ENCODE measurements at places on chromosomes 4 and X.

DNA sequence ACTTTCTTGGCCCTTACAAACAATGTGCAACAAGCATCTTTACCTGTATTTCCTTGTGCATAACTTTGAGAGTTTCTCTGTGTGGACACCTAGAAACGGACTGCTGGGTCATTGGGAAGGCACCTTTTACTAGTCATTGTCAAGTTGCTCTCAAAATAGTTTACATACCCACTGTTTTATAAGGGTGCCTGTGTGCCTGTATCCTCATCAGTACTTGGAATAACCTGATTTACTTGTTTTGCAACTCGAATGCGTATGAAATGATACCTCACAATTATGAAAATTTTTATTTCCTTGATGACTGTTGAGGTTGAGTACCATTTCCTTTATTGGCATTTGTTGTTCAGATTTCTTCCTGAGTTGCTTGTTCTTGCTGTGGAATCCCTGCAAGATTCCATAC lies 150.8 kb downstream of the STIM2 start:
- DNase-seq: no peak
- H3K4me1 ChIP-seq: peaks cover 8% of the 10 kb centered on the region
- no peaks in the 10 kb centered on the region for H3K27me3 ChIP-seq
- H3K36me3 ChIP-seq: no peaks in the 10 kb centered on the region
- H3K27ac ChIP-seq: no peak overlapping the region

DNA sequence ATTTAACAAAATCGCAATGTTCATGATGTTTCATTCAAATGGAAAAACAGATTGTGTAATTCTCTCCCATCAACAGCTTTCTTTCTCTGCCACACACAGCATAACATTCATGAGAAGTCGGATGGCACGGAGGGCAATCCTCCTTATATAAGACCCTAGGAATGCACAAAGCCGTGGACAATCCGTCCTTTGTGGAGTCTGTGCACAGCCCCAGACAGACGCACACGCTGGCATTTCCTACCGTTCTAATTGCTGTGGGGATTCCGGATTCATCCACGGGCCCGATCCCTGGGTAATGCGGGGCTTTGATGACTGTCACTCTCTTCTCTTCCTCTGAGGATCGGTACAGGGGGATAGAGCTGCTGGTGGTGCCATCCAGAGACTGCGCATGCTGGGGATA lies 121.9 kb upstream of the PDLIM3 start:
- DNase-seq: no peak
- H3K36me3 ChIP-seq: peaks cover 19% of the 10 kb centered on the region
- peak overlapping the region; percentile 58 for H3K4me3 ChIP-seq

DNA sequence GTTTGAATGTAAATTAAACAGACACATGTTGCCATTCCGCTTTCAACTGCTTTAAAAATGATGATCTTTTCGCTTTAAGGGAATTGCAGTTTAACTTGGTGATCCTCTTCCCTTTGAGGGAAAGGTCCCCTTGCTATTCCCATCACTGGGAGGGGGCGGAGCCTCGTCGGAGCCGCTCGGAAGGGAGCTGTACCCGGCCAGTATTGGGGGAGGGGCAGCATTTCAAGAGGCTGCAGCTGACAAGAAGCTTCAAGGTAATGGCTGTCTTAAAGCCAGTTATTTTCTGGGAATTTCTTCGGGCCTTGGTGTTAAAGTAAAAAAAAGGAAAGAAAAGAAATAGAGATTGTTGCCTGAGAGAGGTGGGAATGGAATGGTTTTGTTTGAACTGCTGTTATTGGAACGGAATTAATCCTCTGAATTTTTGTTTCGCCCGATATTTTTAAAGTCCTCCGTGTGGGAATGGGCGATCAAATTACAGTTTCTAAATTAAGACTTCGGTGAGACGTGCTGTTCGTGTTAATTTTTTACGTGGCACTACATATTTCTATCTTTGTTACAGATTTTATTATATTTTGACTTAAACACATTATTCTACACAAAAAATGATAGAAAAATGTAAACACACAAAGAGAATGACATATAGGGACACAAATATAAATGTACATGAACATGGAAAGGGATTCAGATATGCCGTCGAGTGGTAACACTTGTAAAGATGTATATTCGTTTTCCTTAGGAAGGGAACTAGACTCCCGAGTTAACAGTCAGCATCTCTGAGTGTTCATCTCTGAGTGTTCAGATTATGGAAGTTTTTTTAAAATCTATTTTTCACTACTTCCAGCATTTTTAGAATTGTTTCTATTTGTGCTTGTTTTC lies 9.2 kb downstream of the PWWP3B start:
- no peak overlapping the region for H3K27ac ChIP-seq
- H3K4me1 ChIP-seq: no peaks in the 10 kb centered on the region
- H3K27me3 ChIP-seq: no peaks in the 10 kb centered on the region
- no peak for DNase-seq
- H3K4me3 ChIP-seq: no peak overlapping the region

GRCh38 chr4:186701273-186701672 lies 22.4 kb downstream of the FAT1 start:
- H3K4me3 ChIP-seq: peak overlapping the region; percentile 23
- no peak for DNase-seq
- H3K36me3 ChIP-seq: peaks cover under 1% of the 10 kb centered on the region
- H3K27ac ChIP-seq: peak overlapping the region; percentile 68
- peaks cover 45% of the 10 kb centered on the region for H3K4me1 ChIP-seq

- no peak for DNase-seq
- H3K36me3 ChIP-seq: no peaks in the 10 kb centered on the region
- no peaks in the 10 kb centered on the region for H3K27me3 ChIP-seq
- H3K27ac ChIP-seq: no peak overlapping the region
- H3K4me3 ChIP-seq: no peak overlapping the region
- no peaks in the 10 kb centered on the region for H3K4me1 ChIP-seq
Observed at GRCh38 chr4:23577398-23577797, 312.4 kb downstream of the PPARGC1A start.

- H3K27ac ChIP-seq: no peak overlapping the region
- no peaks in the 10 kb centered on the region for H3K4me1 ChIP-seq
- DNase-seq: no peak
- H3K36me3 ChIP-seq: no peaks in the 10 kb centered on the region
Observed at GRCh38 chr4:159855731-159856130, 752.9 kb downstream of the RAPGEF2 start.

DNA sequence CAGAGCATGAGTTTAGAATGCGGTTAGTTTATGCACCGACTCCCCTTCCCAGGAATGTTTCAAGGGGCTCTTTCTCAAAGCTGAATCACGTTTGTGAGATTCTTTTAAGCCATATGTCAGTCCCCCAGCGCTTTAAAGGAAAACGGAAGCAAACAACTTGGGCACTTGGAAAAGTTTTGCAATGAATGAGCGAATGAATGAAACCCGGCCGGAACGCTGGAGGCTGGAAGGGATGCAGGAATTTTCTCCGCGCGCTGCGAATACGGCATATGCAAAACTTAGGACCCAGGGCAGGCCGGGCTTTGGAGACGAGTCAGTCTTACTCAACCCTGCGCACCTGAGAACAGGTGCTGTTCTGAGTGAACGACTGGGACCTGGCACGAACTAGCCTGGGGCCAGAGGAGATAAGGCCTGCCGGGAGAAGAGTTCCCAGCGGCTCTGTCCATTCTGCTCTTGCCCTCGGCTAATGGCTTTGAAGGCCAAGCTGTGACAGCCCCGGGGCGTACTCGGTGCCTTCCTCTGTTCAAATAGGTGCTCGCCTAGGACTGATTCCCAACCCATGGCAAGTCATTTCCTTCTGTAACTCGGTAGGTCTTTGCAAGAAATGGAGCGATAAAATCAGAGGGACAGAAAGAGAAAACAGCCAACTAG lies 743 bp upstream of the NRK start:
- peak overlapping the region; percentile 39 for H3K4me3 ChIP-seq
- H3K27me3 ChIP-seq: peaks cover 39% of the 10 kb centered on the region
- H3K27ac ChIP-seq: no peak overlapping the region
- DNase-seq: no peak

- no peak overlapping the region for H3K4me3 ChIP-seq
- no peak overlapping the region for H3K27ac ChIP-seq
- DNase-seq: no peak
- no peaks in the 10 kb centered on the region for H3K36me3 ChIP-seq
Observed at GRCh38 chr4:85966373-85966772, 393.5 kb downstream of the MAPK10 start.

- no peaks in the 10 kb centered on the region for H3K4me1 ChIP-seq
- H3K27ac ChIP-seq: no peak overlapping the region
- no peak overlapping the region for H3K4me3 ChIP-seq
- no peaks in the 10 kb centered on the region for H3K27me3 ChIP-seq
- no peak for DNase-seq
Observed at GRCh38 chr4:83207497-83208101, 77.0 kb downstream of the COQ2 start.

GRCh38 chrX:24372021-24372763 lies 11.8 kb downstream of the SUPT20HL1 start:
- DNase-seq: no peak
- H3K4me1 ChIP-seq: no peaks in the 10 kb centered on the region

DNA sequence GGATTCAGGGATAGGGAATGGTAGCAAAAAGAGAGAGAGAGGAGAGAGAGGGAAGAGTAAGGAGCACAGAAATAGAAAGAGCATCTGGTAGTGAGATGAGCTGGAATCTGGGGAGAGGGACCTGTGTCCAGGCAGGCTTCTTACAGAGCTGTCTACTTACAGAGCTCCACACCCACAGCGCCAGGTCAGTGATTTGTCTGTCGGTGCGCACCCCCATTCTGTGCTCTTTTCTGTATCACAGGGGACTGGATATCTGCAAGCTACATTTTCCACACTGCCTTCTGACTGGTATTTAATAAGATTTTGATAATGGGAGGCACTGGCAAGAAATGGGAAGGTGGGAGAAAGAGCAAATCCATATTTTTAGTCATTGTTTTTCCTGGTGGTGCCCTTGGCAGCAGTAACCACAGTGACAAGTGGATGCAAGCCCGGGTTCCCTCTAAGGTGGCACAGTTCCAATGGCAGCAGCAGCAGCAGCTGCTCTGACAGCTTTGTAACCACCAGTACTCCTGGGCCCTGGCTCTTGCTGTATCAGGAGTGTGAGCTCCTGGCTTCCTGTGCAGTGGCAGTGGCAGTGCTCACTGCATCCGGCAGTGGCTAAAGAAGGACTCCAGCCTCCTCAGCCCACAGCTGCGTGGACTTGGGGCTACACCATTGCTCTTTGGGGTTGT lies 300.5 kb downstream of the TRIML1 start:
- H3K27me3 ChIP-seq: no peaks in the 10 kb centered on the region
- peaks cover 5% of the 10 kb centered on the region for H3K4me1 ChIP-seq
- H3K4me3 ChIP-seq: no peak overlapping the region
- DNase-seq: peak; percentile 89

Data from esophagus muscularis mucosa (tissue), 4 donors.